ENCODE measurements at places on chromosomes 12 and 14.

GRCh38 chr12:6735448-6736191, 11.8 kb downstream of the COPS7A start:
- DNase-seq: no peak

DNA sequence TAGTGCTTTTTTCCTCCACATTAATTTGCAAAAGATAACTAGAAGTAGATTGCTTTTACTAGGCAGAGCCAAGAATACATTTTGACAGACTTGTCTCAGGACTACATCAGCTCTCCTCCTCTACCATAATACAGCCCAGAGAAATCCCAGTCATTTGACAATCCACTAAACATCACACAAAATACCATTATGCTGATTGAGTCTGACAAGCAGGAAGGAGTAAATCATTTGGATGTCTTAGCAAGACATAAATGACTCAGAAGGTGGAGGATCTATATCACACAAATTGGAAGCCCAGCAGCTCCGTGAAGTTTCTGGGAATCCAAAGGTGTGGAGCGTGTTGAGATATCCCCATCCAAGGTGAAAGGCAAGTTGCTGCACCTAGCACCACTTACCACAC, 75.4 kb upstream of the FKBP4 start:
- DNase-seq: no peak

DNA sequence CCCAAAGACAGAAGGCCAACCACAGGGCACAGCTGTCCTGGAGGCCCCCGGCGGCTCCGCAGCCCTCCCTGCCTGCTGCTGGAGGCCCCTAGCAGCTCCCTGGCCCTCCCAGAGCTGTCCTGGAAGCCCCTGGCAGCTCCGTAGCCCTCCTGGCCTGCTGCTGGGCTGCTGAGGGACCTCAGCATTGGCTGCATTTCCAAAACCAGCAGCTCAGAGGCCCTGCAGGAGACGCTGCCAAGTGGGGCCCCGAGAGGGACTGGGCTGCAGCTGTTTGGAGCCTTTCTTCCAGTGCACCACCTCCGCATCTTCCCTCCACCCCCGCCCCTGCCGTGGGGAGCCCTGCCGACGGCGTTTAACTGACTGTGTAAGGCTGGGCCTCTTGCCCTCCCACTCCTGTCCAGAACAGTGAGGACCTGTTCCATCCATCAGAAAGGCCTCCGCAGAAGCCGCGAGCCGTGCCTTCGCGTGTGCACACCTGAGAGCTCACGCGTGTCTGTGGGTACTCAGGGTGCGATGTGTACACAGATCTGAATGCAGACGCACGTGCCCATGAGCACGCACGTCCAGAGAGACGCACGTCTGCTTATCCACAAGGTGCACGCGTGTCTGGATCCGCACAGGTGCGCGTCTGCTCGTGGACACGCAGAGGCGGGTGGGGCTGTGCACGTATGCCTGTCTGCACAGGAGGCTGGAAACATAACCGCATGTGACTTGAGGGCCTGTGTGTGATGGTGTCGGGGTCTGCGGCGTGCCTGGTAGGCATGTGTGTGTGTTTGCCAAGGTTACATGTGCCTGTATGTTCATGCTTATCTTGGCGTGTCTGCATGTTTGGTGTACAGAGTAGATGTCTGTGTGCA, 57.0 kb upstream of the FBRSL1 start:
- DNase-seq: no peak

DNA sequence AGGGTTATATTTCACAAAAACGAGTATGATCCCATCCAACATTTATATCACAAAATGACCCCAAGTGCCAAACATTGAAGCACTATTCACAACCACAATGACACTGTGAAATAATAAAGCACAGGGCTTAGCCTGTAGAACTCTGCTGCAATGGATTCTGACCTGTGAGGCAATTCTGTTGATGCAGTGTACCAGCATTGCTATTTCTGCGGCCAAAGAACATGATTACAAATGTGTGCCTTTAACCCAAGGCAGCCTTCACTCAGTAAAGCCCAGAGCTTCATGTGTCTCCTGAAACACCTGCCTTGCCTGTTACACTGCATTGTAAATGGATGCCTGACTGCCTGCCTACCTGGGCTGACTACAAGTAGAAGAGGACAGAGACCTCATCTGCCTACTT, 158.0 kb downstream of the PPM1H start:
- DNase-seq: no peak

DNA sequence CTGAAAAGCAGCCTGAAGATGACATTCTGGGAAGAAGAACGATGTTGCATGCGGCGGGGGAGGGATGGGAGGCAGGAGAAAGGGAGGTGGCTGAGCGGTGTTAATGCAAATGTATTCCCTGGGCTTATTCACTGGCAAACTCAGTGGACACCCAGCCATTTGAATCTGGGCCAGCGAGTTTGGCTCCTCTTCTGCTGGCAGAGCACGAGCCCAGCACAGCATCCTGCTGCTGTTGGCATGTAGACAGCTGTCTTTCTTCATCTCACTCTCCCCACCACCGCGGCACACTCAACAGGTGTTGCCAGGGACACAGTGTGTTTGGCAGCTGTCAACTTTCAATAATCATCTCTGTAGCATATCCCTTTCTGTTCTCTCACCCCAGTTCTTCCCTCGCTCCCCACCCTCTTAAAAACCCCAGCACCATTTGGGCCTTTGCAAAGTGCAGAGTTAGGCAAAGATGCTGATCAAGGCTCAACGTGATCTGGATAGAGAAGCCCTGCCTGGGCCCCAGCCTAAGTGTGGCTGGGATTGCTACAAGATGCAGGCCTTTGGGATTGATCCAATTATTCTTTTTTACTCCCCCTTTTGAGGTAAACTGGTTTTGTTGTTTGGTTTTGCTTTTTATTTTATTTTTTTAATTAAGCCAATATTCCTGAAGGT, 131.9 kb downstream of the EXOC5 start:
- DNase-seq: no peak
